Stimulated activated CD8-positive, alpha-beta memory T cell treated with anti-CD3 and anti-CD28 coated beads, Interleukin-12 subunit alpha, Interleukin-12 subunit beta, amount 100 ng/mL, for 4 hours (primary cell): ENCODE measurements at places on chromosomes 1 and 21.

DNA sequence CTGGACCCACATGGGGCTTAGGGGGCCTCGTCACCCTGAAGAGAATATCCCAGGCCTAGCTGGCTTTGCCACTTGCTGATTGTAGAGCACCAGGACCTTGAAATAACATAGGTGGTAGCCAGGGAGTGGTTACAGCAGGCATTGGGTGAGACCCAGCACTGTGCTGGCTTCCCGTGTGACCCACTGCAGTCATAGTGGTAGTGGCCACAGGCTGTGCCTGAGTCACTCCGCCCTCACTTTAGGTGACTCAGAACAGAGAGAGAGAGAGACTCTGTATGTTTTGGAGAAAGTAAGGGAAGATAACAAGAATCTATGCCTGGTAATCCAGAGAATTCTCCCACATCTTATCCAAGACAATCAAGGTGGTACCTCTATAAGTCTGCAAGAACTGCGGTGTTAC, 98.7 kb upstream of the LHX8 start:
- DNase-seq, result no peak

DNA sequence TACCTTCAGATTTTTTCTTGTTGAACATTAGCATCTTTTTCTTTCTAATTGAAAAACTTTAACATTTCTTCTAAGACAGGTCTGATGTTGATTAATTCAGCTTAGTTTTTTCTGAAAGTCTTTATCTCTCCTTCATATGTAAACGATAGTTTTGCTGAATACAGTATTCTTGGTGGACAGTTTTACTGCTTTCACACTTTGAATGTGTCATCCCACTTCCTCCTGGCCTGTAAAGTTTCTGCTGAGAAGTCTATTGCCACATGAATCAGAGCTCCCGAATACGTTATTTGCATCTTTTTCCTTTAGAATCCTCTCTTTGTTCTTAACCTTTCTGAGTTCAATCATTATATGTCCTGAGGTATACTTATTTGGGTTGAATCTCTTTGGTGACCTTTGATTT, 344.2 kb downstream of the OLFM3 start:
- DNase-seq, result no peak

DNA sequence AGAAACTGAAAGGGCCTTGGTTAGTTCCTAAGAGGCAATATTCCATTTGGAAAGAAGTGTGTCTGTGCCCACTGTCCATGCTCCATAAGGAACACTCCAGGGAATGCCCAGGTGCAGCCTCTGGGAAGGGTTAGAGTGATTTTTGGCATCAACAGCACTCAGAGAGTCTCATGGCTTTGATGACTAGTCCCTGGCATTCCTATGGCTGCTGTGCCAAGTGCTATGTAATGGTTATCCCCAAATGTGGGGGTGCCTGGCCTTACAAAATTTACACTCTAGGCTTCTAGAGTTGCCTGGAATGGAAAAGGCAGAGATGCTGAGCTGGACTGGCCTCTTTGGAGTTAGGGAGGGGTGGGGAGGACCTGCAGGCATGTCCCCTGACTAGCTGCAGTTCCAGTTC, 75.0 kb upstream of the BCAR3 start:
- DNase-seq, result no peak

- no peak for DNase-seq
Observed at GRCh38 chr1:193661385-193661784, 475.0 kb upstream of the B3GALT2 start.

- DNase-seq, result no peak
Observed at GRCh38 chr21:42409366-42409765, 5.7 kb downstream of the UBASH3A start.

DNA sequence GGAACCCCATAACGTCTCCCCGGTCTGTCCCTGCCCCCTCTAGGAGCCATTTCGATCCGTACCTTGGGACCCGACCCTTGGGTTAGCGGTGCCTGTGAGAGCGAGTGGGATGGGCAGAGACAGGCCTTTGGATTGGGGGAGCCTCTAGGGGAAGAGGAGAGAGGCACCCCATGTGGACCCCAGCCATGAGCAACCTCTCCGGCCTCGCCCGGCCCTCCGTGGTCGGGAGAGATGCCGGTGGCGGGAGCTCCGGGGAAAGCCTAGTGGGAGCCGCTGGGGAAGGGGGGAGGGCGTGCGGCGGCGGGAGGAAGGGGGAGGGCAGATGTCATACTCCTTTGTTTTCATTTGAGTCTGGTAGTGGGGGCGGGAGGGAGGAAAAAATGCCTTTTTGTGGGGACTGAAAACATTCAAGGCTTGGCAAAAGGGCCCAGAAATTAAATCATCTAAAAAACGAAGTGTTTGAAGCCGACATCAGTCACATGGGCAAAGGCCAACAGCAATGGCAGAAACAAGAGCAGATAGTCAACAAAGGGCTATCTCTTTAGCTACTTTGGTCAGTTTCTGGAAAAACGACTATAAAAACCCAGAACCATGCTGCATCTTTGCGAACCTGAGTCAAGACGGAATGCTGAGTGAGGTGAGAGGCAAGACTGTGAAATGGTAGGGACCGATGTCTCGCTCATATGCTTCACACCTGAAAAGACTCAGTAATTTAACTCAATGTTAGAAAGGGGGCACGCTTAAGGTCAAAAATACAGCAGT, 758 bp downstream of the PTBP2 start:
- no peak for DNase-seq

GRCh38 chr1:112177314-112177713, 187.8 kb upstream of the KCND3 start:
- no peak for DNase-seq
